ENCODE measurements at places on chromosomes 7 and 10. TPM values are rescaled to one million over a fixed set of nuclear protein-coding genes. Genes with fewer than 3 reads are reported as not detected.

The GPR22 gene
- total RNA-seq = not detected

The PLAU gene
- total RNA-seq = 16.4 TPM

The FAM25A gene
- total RNA-seq = 795 TPM

The MNX1 gene
- total RNA-seq = not detected

The SPAM1 gene
- total RNA-seq = not detected

The PBLD gene
- 3.4 TPM for total RNA-seq

The LMBR1 gene
- 52.0 TPM for total RNA-seq

The PTF1A gene
- not detected for total RNA-seq

The IL6 gene
- 9.1 TPM for total RNA-seq

The ARHGAP12 gene
- 30.5 TPM for total RNA-seq

The ZNF777 gene
- total RNA-seq = 10.6 TPM

The CALN1 gene
- 9.8 TPM for total RNA-seq

The MYH16 gene
- not detected for total RNA-seq
